NCI-H187 (cell line): ENCODE measurements at places on chromosomes 7 and 10.

DNA sequence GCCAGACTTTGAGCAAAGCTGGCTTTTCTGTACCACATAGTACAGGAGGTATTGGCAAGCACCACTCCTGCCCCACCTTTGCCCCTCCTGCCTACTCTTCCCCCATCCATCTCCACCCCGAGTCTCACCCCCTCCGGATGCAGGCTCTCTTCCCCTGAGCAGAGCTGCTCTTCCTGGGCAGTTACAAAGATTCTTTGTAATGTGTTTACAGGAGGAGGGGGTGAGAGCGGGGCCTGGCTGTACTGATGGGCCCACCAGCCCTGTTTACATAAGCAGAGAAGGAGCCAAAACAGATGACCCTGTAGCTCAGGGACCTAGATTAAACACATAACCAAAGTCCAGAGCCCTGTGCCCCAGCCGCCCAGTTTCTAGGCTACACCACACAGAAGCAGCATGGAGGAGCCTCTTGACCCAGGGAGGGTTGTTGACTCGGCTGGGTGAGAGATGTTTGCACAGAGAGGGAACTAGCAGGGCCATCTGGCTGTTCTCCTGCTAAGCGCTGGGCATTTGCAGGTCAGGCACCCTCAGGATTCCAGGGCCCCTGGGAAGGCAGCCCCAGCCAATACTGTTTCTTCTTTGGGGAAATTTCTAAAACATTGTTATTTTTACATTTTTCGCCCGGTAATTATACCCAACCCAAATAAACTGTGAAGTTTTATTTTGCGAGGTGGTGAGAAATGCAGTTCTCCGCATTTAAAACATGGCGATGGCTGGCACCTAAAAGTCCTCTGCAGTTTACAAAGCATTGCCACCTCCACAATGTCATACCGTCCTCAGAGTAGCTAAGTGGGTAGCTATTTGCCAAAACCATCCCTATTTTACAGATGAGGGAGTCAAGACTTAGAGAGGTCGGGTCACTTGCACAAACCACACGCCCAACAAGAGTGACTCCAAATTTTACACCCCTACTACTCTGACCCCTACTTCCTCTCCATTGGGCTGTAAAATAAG is 11.4 kb upstream of the ZKSCAN1 start:
- no peak for DNase-seq

GRCh38 chr7:52463341-52463740 is 572.1 kb upstream of the POM121L12 start:
- DNase-seq = no peak

- DNase-seq = peak; percentile 24
These were observed 91.5 kb downstream of the GSDME start for GRCh38 chr7:24665564-24666294.

GRCh38 chr7:100401811-100402210 is 26.7 kb downstream of the ZCWPW1 start:
- no peak for DNase-seq

- no peak for DNase-seq
These were observed 8.4 kb downstream of the AGAP3 start for GRCh38 chr7:151094675-151095074.

DNA sequence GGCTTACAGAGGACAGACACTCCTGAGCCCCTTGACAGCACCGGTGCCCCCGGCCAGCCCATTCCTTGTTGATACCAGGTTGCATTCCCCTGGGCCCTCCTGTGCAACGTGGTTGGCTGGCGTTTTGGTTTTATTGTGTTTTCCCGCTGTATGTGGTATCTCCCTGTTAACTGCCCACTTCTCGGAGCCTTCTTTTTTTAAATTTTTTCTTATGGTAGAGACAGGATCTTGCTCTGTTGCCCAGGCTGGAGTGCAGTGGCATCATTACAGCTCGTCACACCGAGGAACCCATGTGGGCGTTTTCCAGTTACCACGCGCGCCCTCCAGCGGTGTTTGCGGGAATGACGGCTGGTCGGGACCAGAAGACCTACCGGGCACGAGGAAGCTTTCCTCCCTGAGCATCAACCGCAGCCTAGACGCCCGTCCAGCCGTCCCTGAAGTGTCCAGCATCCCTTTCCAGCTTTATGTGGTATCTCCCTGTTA is 16.9 kb upstream of the ZFAND2A start:
- DNase-seq = peak; percentile 15

GRCh38 chr10:36221101-36221500 is 579.0 kb upstream of the FZD8 start:
- DNase-seq = no peak

DNA sequence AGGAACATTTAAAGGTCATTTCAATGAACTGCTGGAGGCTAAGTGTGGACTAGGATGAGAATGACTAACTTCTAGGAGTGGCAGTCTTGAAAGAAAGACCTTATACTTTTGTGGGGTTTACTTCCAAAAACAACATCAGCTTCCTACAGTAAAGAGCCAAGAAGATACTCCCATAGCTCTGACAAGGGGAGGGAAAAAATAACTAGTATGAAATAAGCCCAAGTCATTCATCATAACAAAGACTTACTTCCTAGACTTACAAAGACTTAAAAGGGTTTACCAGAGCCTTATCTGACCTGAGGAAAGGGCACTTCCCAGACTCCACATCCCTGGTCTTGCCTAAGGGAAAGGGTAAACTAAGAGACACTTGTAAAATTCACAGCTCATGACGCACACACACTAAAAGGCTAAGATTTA is 31.7 kb downstream of the ARHGAP12 start:
- DNase-seq = no peak

DNA sequence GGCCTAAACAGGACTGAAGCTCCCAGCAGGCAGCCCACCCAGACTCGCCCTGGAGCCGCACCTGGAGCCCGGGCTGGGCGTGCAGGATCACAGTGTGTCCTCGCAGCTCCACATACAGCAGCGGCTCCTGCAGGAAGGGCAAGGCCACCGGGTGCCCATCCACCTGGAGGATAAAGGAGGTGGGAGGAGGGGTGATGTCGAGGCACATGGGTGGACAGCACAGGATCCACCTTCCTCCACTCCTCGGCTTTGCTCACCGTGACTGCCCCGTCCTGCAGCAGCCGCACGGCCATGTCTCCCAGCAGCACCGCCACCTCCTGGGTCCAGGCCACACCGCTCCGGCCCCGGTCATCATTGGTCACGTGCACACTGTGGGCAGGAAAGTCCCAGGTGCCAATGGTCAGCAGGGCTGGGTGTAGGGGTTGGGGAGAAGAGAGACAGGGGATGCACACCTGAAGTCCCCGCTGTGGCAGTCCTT is 16.8 kb downstream of the ATP6V1F start:
- DNase-seq = no peak

DNA sequence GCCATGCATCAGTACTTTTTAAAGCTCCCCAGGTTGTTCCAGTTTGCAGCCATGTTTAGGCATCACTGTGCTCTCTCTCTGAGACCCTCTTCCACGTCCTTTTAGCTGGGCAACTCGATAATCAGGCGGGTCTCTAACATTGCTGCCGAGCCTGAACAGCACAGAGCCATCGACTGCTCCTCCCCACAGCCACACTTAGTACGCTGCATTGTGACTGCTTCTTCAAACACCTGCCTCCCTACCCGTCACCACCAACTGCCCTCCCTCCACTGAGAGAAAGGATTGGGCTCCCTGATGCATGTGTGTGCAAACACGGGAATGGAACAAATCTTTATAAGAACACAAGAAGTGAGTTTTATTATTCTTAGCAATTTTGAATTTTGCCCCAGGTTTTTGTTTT is 11.4 kb upstream of the TACR2 start:
- DNase-seq = no peak

- no peak for DNase-seq
These were observed 155.4 kb downstream of the NEURL1 start for GRCh38 chr10:103648636-103649532.

GRCh38 chr7:134155206-134155605 is 28.1 kb downstream of the LRGUK start:
- DNase-seq = no peak

DNA sequence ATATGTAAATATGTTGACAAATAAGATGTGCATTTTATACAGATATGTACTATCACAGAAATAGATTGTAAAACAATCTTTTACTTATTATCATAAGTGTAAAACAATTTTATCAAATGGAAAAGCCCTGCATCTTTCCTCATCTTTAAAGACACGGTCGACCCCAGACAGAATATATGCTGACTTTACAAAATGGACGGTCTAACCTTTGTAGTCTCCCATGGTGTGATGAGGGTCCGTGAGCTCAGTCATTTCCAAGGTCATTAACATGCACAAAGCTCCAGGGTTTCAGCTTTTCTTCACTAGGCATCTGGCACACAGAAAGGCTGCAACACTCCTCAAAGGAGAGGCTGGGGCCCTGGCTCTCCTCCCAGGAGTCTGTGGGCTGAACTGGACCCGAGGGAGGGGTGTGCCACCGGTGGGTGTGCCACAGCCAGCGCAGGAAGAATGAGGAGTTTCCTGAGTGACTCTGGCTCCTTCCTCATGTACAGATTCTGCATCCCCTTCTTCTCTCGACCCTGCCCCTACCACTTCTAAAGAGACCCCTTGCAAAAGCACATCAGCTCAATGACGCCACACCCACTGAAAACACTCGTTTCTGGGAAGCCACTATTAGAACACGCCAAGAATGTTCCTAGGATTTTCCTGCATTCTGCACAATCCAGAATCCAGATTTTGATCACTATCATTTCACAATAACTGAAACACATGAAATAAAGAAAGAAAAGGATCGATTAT is 26.2 kb upstream of the ABLIM1 start:
- DNase-seq = no peak

DNA sequence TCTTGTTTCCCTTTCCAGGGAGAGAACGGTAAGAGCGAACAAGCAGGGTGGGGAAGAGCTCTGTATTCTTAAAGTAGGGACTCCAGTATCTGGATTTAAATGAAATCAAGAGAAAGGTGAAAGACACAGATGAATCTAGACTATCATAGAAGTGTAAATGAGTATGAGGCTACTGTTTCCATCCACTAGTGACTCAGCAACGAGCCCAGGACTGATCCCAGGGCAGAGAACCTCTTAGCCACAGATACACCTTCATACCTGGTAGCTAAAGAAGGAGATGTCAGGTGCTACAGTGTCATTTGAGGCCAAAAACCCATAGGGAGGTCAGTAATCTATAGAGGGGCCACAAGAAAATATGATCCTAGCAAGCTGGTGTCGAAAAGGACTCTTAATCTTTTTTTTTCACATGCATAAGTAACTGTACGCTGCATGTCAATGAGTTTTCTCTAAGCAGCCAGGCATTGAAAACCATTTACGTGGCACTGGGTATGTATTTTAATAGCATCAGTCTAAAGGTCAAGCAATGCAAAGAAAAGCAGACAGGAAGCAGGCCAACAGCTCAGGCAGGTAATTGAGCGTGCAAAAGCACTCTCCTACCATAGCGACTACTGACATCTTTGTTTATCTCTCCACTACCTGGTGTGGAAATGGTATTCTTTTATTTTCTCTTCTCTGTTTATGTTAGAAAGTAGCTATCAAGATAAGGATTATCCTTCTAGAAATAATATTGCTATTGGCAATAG is 91.5 kb upstream of the EGR2 start:
- no peak for DNase-seq

DNA sequence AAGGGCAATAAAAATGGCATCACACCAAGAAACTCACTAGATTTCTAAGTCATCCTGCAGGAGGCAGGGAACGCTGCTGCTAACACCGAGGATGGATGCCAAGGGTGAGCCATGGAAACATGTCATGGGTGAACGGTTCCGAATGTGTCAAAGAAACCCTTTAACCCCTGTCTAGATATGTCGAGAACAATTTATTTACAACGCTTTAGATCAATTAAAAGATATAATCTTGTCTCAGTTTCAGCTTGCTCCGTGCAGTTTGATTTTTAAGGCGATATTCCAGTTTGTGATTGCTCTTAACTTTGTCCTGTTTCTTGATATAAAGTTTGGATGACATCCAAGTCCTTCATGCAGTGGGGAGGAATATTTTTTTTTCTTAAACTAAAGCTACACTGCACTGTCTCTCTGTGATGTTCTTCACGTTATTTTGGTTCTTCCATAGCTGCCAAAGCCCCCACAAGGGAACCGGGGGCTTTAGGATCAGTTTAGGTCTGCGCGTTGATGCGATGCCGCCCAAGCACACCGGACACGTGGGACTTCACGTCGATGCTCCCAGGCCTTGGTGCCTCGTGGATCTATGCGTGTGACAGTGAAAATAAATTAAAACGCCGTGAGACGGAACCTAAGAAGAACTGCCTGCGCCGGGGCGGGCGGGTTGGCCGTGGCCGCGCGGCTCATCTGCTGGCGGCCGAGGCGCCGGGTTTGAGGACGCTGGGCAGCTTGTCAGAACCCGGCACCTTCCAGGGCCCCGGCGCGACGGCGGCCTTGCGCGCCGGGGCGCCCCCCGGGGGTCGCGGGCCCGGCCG is 220.3 kb downstream of the PHTF2 start:
- DNase-seq = no peak

- no peak for DNase-seq
These were observed 41.4 kb downstream of the VAX1 start for GRCh38 chr10:117096599-117097201.

- DNase-seq = no peak
These were observed 1.0 kb downstream of the CCDC186 start for GRCh38 chr10:114172776-114173602.

DNA sequence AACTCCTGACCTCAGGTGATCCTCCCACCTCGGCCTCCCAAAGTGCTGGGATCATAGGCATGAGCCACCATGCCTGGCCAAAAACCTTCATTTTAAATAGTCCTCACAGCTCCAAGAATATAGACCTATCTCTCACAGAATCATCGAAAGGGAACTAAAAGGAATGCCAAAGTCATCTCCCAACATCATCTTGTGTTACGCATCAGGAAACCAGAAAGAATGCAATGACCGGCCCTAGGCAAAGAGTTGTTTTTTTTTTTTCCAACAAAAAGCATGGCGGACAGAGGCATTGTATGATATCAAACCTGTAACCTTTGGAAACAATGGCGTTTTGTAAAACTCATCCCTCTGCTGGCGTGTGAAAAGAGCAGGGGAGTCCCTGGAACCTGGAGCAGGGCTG is 73.2 kb downstream of the FAM107B start:
- DNase-seq = no peak

DNA sequence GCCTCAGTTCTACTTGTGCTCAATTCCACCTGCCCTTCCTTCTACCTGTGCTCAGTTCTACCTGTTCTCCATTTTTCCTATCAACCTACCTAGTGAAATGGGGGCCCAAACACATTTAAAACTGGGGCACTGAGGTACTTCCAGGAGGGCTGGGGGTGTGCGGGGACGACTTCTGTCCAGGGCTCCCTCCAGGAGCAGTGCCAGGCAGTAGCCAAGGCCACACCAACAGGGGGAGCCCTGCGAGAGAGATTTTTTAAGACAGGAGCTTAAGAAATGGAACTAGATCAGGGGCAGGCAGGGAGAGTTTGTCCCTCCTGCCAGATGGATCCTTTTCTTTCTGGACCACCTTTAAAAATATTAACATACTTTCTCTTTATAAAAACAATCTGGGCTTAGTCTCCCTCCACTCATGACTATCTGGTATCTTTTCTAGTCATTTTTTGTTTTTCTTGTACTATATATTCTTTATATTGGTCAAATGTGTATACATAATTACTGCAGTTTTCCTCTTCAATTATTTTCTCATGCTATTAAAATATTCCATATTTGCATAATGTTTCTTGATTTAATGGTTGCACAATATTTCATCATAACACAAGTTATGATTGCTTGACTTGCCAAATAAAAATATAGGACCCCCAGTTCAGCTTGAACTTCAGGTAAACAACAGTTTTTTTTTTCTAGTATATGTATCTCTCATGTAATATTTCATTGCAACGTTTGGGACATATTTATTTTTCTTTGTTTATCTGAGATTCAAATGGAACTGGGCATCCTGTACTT is 47.3 kb upstream of the INSYN2A start:
- DNase-seq = no peak
